ENCODE measurements at places on chromosomes 1 and 21. TPM values are rescaled to one million over a fixed set of nuclear protein-coding genes. Genes with fewer than 3 reads are reported as not detected.

DNA sequence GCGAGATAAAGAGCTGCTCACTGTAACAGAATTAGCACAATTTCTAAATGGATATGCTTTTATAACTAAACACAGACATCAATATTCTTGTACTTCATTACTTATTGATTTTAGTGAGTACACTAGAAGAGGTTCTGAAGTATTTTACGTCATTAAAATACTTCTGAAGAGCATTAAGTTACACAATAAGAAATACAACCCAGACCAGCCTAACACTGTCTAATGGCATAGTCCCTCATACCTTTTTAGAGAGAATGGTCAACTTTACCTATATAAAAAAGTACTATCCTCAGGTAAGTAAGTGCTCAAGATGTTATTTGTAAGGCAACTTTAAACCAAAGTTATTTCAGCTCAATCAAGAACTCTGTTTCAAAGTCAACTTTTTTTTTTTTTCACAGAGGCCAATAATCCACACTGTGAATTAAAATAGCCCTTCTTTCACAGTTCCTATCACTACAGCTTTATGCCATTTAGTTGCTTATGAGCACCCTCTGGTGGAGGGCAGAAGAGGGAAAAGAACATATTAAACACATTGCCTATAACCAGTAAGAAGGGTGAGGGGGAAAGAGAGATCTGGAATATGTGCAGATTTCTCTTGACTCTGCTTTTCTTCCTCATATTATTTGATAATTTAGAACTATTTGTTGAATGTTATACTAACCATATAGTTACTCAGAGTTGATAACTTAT, 182.1 kb upstream of the DMRTA2 start:
- no peak for DNase-seq

CLDN17 gene
- total RNA-seq: not detected

DMRTA2 gene
- total RNA-seq: not detected

DNA sequence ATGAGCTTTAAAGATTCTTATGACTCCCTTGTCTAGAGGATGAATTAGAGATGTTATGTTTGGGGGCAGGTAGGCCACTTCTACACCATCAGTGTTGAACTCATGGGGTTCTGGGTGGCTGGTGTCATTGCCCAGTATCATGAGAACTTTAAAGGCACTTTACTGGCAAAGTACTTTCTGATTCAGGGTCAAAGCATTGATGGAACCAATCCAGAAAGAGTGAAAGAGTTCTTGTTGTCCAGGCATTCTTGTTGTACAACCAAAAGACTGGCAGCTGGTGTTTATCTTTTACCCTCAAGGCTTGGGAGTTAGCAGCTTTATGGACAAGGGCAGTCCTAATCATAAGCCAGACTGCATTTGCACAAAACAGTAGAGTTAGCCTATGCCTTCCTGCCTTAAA, 673.0 kb downstream of the USP25 start:
- no peak for DNase-seq

EEIG2 gene
- total RNA-seq: 7.8 TPM

GRCh38 chr1:201170533-201171062, 16.3 kb upstream of the TMEM9 start:
- peak; percentile 52 for DNase-seq

GRCh38 chr1:46303872-46304326, 401 bp downstream of the UQCRH start:
- DNase-seq: no peak

TRIM62 gene
- 24.2 TPM for total RNA-seq

DNA sequence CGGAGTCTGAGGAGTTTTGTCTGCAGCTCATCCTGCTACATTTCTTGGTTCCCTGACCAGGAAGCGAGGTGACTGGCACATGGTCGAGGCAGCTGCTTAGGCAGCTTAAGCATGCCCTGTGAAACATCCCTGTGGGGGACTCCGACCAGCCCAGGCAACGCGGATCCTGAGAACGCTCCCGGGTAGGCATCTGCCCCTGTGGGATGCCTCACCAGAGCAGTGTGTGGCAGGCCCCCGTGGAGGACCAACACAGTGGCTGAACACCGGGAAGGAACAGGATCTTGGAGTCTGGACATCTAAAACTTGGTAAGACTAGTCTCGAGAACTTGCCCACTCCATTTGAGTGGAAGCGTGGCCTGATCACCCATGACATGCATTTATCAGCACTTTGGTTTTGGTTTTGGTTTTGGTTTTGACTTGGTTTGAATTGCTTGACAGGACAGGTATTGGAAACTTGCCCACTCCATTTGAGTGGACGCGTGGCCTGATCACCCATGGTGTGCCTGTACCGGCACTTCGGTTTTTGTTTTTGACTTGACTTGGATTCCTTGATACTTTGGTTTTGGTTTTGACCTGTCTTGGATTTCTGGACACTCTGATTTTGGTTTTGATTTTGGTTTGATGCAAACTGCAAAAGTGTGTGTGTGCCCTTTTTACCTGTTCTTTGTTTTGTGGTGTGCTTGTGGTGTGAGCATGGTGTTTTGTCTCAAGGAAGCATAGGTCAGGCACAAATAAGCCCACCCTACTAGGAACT, 12.2 kb upstream of the NEK2 start:
- DNase-seq: no peak
